ENCODE measurements at places on chromosomes 7 and 10.

DNA sequence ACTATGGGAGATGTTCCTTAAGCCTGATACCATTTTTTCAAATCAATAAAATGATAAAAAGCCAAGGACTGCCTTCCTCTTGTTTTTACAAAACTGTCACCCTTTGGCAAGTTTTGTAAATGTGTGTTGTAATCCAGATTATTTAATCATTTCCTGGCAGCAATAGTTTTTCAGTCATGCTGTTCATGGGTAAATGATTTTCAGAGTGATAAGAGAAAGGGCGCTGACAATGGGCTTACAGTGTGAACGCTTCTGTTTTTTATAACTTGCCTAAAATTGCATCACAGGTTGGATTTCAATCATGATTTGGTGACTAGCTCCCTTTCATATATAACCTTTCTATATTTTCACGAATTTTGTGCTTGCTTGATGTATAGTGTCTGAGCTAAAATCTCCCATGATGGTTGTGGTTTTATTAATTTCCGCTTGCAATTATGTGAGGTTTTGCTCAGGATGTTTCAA, 19.0 kb upstream of the DMBT1 start:
- DNase-seq = peak; percentile 37

DNA sequence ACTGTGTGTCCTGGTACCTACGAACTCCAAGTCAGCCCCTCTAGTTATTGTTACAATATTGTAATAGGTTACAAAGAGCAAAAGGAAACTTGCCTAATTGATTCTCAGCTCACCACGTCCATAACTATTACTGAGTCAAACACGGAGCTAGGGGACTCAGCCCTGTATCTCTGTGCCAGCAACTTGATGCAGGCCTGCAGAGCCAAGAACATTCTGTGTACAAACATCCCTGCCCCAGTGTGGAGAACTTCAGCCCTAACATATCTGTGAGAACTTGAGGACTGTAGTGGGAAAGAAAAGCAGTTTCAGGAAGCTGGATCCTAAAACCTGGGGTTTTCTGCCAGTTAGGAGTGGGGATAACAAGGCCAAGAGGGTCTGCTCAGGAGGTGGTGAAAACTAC, 114.9 kb upstream of the PRSS58 start:
- no peak for DNase-seq

DNA sequence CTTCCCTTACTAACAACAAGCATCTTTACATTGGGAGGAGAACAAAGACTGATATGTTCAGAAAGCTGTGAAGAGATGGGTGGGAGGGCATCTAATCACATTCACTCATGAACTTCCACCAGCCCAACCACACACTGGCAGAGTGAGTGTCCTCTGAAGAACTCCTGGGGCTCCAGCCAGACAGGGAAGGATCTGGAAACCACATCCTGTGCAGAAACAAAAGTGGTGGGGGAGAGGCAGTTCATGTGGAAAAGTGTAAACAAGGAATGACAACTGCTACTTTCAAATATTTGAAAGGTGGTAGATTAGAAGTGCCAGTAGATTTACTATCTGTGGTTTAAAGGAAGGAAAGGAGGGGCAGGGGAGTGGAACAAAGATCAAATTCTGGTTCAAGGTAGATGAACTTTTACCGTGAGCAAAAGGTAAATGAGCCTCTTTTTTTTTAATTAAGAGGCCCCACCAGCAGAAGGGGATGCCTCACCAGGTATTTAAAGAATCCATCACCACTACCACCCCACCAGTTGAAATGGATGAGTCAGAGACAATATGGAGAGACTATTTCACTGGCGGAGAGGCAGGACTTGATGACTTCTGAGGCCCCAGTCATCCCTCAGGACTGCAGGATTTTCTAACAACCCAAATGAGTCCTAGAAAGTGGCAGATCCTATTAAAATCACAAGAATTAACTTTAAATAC, 34.5 kb downstream of the GOT1 start:
- DNase-seq = no peak

GRCh38 chr10:11167233-11167966, 149.7 kb downstream of the CELF2 start:
- DNase-seq = no peak

- no peak for DNase-seq
Observed at GRCh38 chr10:73113551-73113950, 3.3 kb downstream of the NUDT13 start.

DNA sequence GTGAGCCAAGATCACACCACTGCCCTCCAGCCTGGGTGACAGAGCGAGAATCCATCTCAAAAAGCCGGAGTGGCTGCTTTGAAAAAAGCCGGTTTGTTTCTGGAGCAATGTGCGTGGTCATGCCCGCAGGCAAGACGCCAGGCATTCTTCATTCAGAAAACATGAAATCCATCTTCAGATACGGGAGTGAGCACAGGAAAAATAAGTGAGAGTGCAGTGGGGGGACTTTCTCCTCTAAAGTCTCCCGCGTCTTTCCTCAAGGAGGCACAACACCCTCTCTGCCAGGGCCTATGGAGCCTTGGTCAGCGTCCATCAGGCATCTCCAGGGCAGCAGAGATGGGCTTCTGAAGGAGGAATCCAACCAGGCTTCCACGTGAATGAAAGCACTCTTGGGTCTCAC, 62.3 kb upstream of the DGKI start:
- no peak for DNase-seq

GRCh38 chr10:55966101-55966500, 395.0 kb downstream of the ZWINT start:
- no peak for DNase-seq

DNA sequence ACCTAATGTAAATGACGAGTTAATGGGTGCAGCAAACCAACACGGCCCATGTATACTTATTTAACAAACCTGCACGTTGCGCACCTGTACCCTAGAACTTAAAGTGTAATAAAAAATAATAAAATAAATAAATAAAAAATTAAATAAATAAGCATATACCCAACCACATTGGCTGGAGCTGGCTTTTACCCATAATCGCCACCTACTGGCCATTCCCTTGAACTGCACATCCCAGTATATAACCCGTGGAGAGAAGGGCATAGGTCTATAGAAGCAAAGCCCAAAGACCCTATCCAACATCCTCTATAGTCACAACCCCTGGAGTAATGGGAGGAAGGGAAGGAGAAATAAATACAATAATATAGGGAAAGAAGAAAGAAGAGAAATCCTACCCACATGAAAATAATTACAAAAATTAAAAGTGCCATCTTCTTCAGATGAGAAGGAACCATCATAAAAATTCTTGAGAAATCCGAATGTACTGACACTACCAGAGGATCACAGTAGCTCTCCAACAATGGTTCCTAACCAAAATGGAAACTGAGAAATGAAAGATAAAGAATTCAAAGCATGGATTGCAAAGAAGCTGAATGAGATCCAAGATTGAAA, 65.6 kb downstream of the TWIST1 start:
- DNase-seq = no peak

- no peak for DNase-seq
Observed at GRCh38 chr7:28246921-28247461, 66.4 kb upstream of the JAZF1 start.

GRCh38 chr10:52956861-52957260, 184.3 kb upstream of the MBL2 start:
- DNase-seq = no peak

DNA sequence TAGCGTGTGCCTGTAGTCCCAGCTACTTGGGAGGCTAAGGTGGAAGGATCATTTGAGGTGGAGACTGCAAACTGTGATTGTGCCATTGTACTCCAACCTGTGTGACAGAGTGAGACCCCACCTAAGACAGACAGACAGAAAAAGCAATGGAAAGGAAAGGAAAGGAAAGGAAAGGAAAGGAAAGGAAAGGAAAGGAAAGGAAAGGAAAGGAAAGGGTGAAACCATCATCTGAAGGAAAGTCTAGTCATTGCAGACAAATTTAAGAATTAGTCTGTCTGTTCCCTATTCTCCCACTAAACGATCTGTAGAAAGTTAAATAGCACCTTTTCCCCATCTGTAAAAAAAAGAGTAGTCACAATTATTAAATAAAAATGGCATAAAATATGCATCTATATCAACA, 91.1 kb upstream of the SKAP2 start:
- DNase-seq = no peak

DNA sequence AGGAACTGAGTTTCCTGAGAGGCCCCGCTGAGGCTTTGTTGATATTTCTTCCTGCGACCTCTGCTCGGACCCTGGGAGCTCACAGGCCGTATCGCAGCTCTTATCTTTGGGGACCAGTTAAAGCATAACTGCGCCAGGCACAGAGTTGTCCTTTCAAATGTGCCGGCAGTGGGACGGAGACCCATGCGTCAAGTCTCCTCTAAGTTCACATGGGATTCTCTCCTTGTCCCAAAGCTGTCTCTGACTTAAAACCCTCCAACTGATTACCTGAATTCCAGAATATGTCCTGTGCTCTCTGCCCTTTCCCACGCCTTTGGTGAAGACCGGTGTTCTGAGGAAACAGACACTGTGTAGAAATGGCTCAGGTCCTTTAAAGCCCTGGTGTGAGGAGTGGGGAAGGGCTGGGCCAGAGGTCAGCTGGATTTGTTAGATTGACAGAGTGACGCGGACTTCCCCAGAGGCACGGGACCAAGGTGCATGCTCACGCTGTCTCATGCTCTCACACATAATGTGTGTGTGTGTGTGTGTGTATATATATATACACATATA, 169.8 kb downstream of the EGFR start:
- no peak for DNase-seq

DNA sequence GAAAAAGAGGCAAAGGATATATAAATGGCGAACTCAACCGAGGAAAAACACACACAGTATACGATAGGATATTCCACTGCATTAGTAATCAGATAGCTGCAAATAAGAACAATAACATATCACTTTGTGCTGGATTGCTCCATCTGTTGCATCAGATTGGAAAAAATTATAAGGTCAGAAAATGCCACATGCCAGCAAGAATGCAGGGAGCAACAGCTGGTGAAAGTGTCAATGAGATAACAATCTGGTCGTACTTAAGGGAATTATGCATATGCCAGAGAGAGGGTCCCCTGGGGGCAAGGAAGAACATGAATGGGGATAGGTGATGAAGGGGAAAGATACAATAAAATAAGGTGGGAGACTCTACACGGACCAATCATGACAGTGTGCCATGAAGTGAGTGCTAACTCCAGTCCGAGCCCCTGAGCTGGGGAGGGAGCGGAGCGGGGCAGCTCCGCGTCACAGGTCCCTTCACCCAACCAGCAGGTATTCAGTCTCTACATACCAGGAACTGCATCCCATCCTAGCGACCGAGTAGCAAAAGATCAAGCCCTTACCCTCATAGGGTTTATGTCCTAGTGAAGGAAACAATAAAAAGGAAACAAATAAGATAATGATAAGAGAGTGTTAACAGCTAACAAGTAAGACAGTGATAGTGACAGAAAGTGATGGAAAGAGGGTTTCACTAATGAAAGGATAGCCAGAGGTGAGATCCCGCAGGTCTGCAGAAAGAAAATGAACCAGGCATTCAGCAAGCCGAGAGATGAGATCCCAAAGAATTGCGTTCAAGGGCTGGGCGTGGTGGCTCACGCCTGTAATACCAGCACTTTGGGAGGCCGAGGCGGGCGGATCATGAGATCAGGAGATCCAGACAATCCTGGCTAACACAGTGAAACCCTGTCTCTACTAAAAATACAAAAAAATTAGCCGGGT, 9.4 kb downstream of the MPP7 start:
- no peak for DNase-seq

DNA sequence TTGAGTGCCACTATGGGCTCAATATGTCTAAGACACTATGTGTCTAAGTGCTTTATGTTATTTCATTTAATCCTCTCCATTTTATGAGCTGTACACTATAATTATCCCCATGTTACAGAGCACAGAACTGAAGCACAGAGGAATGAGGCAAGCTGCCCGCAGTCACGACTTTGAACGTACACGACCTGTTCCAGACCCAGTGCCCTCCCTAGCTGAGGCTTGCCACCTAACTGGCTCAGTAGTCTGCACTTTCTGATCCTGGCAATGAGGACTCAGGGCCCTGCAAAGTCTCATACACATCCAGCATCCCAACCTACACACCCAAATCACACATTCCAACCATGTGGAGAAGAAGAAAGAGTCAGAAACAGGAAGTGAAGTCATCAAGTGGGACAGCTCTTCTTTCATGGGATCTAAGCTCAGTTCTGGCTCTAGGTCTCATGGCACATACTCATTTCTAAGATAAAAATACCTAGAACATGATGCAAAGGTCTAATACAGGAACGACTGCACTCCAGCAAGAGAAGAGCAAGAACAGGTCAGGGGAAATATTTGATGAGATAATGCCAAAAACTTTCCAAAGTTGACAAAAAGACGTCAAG, 42.4 kb upstream of the DDC start:
- DNase-seq = no peak

DNA sequence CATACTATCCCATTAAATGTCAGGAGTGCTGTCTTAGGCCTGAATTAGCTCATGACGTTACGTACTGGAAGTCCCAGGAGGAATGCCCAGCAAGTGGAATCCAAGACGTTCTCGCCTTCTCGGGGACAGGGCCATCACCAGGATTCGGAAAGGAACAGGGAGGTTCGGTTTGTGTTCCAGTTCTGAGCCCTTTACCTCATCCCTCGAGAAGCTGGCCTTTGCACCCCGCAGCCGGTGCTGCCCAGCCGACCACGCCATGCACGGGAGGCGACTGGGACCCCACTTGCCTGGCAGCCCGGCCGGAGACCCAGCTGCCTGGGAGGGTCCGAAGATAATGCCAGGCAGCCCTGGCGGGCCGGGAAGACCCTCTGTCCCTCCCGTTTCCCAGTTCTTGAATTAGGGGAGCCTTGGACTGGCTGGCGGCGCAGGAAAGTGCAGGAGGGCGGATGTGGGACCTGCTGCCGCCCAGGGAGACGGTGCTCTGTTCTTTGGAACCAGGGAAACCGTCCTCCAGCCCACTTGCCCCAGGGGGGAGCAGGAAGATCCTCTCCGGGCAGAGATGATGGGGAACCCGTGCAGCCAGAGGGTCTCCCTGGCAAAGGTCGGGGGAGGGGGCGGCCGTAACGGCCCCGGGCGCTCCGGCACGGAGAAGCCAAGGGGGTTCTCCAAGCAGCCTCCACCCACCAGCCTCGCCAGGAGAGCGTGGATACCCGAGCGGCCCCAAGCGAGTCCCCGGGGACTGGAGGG, 671 bp upstream of the CHST3 start:
- DNase-seq = no peak

DNA sequence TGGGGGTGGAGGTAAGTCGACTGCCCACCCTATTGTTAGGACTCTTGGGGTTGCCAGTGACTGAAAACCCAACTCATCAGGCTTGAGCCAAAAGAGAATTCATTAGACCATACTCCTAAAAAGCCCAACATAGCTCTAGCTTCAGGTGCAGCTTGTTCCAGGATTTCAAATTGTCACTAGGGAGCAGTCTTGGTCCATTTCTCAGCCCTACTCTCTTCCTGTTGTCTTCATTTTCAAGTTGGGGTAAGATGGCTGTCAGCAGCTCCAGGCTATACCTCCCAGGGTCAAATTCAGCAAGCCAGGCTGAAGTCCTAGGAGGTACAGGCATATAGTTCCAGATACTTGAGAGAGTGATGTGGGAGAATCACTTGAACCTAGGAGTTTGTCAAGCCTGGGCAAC, 14.9 kb upstream of the COL13A1 start:
- DNase-seq = no peak

DNA sequence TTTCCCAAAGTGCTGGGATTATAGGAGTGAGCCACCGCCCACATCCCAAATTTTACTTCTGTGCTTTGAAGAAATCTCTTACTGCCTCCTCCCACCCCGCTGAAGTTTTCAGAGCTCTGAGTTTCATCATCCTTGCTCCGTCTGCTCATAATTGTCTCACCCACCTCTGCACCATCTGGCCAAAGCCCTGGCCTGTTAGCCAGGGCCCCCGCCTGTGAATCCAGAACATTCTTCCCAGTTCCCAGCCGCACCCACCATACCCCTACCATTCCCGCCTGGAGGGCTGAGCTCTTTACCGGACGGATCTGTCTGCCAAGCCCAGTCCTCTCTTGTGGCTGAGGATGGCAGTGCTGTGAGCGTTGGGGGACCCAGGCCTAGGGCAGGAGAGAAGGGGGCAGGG, 14.5 kb downstream of the SSC4D start:
- DNase-seq = no peak

All from T-helper 2 cell (primary cell).